ENCODE measurements at places on chromosomes 1 and 21.

DNA sequence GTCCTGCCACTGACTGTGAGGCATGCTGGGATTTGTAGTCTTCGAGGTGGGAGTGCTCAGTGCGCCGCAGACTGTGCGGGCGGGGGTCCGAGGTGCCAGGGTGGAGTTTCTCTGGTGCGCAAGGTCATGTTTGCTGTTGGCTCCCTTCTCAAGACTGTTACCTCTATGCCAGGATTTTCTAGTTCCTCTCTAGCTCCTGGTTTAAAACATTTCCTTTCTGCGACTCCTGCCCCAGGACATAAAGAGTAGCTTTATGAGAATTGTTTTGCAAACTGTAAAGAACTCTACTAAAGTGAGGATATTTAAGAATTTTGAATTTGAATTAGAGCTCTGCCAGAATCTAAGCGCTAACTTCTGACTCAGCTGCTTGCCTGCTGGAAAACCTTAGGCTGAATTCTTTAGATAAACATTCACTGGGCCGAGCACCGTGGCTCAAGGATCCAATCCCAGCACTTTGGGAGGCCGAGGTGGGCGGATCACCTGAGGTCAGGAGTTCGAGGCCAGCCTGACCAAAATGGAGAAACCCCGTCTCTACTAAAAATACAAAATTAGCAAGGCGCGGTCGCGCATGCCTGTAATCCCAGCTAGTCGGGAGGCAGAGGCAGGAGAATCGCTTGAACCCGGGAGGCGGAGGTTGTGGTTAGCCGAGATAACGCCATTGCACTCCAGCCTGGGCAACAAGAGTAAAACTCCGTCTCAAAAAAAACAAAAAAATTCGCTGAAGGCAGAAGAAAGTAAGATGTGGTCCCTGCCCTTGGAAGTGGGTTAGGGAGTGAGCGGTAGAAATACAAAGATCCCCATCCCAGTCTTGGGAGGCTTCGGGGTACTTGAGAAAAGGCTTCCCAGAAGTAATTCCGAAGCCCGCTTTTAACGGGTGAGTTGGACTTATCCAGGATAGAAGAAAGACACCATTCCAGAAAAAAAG lies 992 bp upstream of the USP48 start:
- DNase-seq: no peak

GRCh38 chr21:31275901-31276300 lies 68.2 kb downstream of the TIAM1 start:
- DNase-seq: no peak

GRCh38 chr1:54409156-54410142 lies 3.3 kb upstream of the SSBP3 start:
- no peak for DNase-seq

- DNase-seq: no peak
These were observed 9.4 kb upstream of the FMO3 start for GRCh38 chr1:171081314-171081753.

DNA sequence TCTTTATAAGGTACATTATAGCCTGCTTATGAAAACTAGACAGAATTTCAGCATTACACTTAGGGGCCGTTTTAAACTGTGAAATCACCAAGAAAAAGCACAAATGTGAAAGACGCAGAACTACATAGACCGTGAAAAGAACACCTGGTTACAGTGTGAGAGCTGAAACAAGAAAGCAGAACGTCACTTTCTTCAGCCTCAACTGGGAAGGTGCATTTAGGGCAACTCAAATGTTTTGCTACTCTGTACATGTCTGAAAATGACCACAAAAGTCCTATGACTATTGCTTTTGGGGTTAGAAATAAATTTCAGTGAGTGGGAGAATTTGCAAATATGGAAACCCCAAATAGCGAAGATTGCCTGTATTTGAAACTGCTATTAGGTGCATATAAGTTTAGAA lies 268.7 kb downstream of the OLFM3 start:
- no peak for DNase-seq

GRCh38 chr1:208631506-208631905 lies 387.3 kb upstream of the PLXNA2 start:
- no peak for DNase-seq

DNA sequence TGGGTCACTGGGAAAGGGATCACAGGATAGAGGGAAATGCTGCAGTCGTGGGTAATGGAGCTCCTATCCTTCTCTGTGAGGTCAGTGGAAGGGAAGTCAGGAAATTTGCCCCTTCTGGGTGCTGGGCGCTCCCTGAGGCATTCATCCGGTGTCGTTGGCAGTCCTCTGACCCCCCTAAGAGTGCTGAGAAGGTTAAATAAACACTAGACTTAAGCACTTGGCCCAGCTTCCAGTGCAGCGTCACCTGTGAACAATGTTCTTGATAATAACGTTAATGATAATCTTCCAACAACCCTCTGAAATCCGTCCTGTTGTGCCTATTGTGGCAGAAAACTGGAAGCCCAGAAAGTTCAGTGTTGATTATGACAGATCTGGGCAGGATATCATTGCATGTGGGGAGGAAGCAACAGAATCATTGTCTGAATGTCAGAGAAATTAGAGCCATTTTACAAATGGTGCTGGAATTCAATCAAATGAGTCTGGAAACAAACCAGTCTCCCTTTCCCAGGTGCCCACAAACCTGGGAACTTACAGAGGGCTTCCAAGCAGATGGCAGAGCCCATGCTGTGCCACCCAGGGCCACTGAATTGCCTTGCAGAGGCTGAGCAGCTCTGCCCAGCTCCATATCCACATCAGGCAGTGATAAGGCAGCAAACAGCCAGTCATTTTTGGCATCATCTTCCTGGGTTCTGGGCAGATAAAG lies 216.8 kb downstream of the KAZN start:
- no peak for DNase-seq

DNA sequence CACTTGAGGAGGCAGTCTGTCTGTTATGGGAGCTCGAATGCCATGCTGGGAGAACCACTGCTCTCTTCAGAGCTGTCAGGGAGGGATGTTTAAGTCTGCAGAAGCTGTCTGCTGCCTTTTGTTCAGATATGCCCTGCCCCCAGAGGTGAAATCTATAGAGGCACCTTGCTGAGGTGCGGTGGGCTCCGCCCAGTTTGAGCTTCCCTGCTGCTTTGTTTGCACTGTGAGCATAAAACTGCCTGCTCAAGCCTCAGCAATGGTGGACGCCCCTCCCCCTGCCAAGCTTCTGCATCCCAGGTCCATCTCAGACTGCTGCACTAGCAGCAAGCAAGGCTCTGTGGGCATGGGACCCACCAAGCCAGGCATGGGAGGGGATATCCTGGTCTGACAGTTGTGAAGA lies 247.5 kb downstream of the LMX1A start:
- DNase-seq: no peak

GRCh38 chr1:172451002-172451443 lies 7.2 kb upstream of the PIGC start:
- no peak for DNase-seq

DNA sequence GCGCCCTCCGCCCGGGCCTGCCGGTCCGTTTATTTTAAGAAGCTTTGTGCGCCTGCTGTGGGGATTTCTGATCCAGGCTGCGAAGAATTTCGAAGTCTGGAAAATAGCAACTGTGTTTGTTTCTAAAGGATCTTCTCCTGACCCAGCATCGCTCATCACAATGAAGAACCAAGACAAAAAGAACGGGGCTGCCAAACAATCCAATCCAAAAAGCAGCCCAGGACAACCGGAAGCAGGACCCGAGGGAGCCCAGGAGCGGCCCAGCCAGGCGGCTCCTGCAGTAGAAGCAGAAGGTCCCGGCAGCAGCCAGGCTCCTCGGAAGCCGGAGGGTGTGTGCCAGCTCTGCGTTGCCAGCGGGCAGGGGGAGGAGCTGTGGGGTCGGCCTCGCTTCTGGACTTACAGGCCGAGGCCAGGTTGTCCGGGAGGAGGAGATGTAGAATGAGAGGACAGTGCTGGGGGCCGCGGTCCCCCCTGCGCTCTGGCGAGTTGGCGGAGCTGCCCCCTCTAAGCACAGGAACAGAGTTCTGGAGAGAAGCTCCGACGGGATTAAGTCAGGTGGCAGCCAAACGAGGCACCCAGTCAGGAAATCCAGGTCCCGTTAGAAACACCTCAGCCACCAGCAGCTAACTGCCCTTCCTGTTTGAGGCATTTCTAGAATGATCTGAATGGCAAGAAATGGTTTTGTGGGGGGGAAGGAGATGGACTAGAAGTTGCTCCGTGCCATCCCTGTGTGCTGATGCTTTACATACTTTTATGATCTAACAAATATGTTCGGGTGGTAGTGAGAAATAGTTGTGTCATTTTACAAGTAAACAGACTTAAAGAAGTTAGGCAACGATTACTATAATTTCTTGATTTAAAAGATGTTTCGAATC lies 948 bp downstream of the TXLNA start:
- no peak for DNase-seq

- DNase-seq: no peak
These were observed 903.9 kb upstream of the ADGRL2 start for GRCh38 chr1:80896781-80897356.

- no peak for DNase-seq
These were observed 449.2 kb downstream of the CAMTA1 start for GRCh38 chr1:7234471-7234755.

Data from esophagus squamous epithelium (tissue), 5 donors.